ENCODE measurements at places on chromosomes 16 and 17.

GRCh38 chr17:62718429-62718828, 89.7 kb downstream of the MARCHF10 start:
- no peak for DNase-seq

DNA sequence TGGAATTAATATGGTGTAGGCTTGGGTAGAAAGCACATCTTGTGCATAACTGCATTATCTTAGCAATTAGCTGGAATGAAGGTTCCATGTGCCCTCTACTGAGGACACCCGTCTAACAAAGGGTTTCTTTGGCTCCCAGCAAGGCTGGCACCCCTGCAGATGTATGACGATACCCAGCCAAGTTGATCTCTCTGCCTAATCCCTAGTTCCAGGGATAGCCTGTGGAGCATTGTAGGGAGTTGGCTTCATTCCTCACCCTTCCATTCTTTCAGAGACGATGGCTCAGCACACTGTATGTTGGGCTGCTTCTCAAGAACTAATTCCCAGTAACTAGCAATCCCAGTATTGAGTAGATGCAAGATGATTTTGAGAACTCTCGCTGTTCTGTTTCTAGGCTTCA, 182.5 kb downstream of the SNX29 start:
- no peak for DNase-seq

GRCh38 chr17:8222630-8223355, 12.4 kb upstream of the AURKB start:
- DNase-seq, result peak; percentile 90

DNA sequence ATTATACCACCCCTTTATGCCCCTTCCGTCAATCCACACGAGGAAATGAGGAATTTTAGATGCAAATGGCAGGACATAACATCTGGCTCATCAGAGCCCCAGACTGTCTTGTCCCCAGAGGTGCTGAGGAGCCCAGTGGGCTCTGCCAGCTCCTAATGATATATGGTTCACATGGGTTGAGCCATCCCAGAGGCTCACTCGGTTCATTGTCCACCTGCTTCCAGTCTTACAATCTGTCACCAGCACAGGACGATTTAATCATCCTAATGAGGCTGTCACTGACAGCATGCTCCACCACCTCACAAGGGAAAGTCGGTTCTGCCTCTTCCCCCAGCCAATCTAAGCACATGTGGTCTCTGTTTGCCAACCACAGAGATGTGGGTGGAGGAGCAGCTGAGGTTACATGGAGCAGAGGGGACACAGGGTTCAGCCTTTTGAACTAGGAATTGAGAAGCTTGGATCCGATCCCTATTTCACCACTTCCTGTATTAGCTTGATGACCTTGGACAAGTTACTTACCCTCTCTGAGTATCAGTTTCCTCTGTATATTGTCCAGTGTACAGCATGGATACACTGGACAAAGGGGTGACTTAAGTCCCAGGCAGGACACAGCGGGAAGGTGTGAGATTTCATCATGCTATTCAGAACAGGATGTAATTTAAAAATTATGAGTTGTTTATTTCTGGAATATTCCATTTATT, 27.0 kb upstream of the DHX8 start:
- peak; percentile 11 for DNase-seq

DNA sequence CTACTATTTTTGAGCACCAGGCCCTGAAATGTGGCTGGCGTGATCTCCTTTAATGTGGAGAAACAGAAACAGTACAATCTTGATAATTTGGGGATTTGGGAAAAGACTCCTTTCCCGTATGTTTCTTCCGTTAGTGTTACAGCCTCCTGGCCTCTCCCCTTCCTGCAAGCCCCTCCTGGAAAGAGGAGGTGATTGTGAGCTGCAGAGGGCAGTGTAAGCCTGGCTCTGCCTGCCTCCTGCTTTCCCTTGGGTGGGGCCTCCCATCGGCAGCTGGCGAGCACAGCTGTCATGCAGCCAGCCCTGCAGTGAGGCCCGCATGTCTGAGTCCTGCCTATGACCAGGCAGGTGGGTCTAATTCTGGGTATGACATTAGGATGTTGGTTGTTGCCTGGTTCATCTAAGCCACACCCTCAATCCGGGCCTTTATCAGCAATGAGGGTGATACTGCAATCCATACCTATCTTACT, 48.7 kb upstream of the WSB1 start:
- peak; percentile 81 for DNase-seq

DNA sequence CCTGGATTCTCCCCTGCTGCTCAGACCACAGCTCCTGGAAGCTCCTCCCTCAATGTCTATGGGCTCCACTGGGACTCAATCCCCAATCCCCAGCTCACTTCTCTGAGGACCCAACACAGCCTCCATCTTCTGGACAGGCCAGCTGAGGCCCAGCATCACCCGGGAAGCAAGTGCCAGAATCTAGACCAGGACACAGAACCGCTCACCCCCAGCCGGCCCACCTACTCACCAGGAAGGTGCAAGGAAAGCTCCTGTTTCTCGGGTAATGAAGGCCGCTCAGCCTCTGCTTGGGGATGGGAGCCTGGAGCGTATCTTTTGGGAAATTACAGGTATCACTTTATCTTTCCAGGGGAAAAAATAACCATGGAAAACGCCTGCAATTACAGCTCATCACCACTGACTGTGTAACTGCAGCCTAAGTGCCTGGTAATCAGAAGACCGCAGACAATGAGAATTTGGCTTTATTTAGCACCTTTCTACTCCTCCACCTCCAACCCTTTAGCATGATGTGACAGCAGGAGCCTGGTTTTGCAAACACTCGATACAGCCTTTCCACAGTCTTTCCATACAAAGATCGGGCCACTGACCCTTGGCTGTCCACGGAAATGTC, 49.6 kb upstream of the RPL38 start:
- no peak for DNase-seq

DNA sequence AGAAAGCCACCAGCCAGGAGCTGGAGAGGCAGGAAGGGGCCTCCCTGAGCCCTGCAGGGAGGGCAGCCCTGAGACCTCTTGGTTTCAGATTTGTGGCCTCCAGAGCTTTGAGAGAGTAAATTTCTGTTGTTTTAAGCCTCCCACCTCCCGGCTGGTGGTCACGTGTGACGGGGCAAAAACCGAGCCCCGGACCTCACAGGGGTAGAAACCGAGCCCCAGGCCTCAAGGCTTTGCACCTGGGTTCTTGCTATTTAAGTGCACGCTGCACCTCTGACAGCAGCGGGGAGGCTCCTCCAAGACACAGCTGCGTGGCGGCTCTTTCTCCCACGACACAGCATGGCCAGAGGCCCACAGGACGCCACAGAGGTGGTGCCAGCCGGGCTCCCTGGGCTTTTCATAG, 17.4 kb upstream of the ZC3H18 start:
- no peak for DNase-seq

DNA sequence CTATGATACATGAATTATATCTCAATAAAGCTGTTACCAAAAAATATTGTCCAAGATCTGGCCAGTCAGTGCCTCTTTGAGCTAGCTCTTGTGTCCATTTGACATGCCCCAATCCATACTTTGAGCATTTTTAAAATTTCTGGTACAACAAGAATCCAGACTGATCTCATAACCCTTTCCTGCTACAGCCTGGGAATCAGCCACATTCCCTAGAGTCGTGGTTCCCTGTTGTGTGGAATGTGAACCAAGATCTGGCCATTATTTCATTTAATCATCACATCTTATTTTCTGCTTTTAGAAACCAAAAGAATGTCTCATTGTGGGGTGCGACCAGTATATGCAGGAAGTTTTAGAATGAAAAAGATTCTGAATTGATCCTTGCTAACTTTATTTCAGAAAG, 34.3 kb upstream of the RPRML start:
- DNase-seq, result no peak

DNA sequence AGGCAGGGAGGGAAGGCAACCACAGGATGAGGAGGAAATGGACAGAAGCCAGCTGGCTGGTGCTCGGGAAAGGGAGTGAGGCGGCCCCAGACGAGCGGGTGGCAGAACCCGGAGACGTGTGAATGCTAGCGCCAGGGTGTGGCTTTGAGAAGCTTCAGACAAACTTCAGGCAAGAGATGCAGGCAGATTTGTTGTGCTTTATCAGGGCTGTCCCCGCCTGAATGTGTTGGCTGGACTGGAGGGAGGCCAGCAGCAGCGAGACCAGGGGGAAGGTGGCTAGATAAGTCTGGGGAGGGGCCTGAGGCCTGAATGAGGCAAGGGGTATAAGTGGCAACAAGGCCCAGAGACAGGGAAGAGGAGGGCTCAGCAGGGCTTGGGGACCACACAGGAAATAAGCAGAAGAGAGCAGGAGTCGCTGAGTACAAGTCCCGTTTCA, 22.0 kb downstream of the CAMKK1 start:
- no peak for DNase-seq

- no peak for DNase-seq
Measured at GRCh38 chr16:8798174-8798527, 512 bp downstream of the PMM2 start.

- no peak for DNase-seq
Measured at GRCh38 chr17:66455060-66455459, 152.6 kb downstream of the PRKCA start.

DNA sequence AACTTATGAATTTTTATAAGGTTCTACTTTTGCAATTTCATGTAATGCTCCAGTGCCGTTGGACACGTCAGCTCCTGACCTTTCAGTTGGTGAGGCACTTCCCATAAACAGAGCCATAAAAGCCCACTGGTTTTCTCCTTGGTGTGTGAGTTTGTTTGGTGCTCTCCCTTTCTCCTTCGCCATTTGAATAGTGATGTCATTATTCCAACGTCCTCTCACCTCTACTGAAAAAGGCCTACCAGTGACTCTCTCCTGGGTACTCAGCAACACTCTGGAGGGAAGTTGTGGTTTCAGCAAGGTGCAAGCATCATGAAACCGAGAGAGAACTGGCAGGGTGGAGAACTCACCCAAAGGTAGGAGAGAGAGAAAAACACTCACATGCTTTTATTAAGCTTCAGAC, 29.6 kb upstream of the HNF1B start:
- peak; percentile 5 for DNase-seq

- DNase-seq, result no peak
Measured at GRCh38 chr16:28321700-28322411, 29.5 kb downstream of the SBK1 start.

DNA sequence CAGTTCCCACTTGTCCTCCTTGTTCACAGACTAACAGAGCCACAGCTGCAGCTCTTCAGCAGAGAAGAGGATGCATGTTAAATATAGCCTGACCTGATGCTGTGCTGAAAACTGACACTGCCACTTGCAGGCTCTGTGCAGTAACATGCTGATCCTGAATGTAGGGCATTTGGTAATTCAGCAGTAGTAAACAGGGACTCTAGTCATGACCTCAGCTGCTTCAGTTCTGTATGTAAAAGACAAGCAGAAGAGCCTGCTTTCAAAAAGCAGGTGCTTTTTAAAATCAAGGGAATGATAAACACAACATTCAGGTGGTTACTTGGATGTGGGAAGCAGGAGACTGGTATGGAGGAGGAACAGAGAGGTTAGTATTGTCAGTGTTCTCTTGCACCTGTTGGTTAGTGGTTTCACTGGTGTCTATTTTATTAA, 33.8 kb downstream of the ESRP2 start:
- no peak for DNase-seq

DNA sequence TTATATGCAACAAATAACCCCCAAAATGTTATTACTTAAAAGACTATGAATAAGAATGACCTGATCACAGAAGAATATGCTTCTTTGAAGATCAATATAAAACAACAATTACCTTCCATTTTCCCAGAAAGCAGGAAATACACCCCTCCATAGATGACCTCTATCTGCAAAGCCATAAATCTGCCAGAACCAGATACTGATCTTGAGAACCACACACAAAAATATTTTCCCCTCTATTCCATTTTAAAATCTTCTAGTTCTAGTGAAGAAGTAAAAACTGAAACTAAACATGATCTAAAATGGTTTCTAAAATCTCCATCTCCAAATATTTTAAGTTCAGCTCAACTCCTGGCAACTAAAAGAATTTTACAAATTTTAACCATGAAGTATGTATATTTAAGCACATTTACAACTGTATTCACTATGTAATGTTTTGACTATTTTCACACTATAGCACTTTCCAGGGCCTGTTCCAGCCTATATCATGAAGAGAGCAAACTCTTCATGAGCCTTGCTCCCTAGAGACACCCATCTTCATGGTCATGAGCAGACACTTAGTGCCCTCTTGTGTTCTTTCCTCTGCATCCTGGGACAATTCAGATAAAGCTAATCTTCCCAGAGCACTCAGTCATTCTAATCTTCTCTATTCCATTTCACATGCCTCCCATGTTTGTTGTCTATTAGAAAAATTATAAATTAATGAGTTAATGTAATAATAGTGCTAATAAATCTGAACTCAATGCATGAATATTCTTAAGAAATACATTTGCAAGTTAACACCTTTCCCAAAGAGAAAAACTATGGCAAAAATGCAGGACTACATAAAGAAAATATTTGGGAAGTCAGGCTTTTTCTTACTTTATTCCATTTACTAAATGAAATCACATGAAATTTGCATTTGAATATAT, 87.0 kb downstream of the HELZ start:
- DNase-seq, result no peak

All from CD14-positive monocyte (primary cell).